ENCODE measurements at places on chromosomes 11 and 22.

DNA sequence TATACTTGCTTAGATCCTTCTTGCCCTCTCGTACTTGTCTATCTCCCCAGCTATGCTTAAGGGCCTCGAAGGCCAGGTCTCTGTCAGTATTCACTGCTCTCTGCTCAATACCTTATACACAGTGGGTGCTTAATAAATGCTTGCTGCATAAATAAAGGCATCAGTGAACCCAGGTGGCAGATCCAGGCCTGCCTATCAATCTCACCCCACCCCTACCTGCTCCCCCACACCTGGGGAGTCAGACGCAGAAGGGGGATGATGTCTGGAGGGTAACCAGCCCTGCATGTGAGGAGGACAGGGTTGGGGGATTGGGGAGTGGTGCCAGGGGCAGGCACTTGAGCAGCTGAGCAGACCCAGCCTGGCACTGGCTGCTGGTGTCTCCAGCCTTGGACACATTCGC lies 430.6 kb downstream of the MN1 start:
- DNase-seq: no peak

DNA sequence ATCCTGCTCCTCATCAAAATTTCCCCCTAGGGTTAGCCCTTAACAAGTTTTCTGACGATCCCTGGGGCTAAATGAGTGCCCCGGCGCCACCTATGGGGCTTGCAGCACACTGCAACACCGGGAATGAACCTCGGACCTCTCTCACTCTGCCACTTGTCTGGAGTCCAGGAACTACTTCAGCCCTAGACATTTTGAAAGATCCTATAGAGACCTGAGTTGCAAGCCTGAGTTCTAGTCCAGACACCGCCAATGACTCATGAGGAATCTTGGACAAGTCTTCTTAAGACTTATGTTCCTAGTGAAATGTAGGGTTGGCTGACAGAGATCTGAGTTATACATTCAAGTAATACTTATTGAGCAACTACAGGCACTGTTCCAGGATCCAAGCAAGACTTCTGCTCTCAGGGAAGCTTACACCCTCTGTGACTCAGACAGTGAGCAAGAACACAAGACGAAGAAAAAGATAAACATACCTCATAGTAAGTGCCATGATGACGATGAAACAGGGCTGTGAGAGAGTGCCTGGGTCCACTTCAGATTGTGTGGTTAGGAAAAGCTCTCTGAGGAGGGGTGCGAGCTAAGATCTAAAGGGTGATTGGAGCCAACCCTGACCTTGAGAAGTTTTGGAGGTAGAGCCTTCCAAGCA lies 10.2 kb upstream of the STK33 start:
- DNase-seq: peak; percentile 38

DNA sequence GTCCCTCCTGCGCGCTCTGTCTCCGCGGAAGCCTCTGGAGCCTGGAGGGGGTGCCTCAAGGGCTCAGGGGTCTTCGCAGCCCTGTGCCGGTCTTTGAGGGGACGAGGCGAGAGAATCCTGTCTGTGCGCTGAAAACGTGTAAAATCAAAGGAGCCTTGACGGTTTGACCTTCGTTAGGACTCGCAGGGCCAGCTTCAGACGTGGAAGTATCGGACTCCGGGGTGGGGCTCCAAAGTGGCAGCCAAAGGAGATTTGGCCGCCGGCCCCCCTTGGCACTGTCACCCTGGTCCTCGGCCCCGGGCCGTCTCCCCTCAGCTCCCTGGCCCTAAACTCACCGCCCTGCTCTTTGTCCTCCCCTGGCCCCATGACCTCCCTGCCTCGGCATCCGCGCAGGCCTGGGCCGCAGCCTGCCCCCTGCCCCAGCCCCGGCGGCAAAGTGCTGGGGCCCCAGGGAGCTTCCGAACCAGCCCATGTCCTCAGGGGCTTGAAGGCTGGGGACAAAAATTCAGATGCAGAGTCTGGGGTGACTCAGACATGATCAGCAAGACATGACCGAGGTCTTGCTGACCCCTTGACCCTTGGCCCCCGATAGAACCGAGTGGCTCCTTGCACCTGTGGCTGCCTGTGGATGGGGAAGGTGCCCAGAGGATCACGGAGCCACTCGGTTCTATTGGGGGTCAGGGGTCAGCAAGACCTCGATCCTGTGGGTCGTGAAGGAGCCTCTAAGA lies 6.9 kb upstream of the PHRF1 start:
- DNase-seq: no peak

DNA sequence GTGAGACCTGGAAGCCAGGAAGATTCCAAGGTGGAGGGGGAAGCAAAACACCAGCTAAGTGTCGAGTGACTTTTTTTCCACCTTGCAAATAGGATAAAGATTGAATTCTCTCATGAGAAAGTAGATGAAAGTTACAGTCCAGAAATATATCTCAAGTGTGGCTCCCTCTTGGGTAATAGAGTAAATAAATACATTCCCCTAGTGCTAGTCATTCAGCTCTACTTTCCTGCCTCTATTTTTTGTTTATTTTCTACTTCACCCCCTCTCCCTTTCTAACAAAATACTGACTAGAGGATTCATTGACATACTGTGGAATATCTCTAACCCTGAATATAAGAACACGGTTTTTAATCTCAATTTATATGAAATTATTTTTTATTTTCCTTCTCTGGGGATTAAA lies 19.2 kb upstream of the OOSP4B start:
- DNase-seq: no peak

DNA sequence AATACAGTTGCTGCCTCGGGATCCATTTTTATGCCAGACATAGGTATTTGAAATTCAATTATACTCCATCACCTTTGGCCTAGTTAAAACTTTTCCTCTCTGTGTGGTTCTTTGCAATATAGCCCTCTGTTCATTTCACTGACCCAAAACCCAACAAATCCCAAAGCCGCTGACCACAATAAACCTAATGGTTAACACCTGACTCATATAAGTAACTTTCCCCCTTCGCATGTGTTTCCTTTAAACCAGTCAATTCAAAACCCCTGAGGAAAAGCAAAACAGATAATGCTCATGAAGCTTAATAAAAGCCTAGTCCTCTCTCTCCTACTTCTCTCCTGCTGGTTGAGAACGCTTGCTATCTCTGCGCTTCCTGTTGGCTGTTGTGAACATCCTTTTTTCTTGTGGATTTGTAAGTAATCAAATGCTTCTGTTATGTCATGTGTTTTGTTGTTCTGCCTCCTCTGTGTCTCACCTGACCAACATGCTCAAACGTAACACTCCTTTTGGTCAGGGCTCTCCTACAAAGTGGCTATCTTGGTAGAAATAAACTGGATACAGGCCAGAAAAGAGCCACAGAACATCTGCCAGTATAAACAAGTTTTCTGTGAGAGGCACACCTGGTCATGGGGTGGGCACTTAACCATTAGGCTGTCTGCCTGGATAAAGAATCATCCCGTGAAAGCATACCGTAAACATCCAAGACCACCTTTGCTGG lies 652.6 kb downstream of the METTL15 start:
- no peak for DNase-seq

GRCh38 chr22:48077699-48078098 lies 1315.2 kb downstream of the TBC1D22A start:
- no peak for DNase-seq

DNA sequence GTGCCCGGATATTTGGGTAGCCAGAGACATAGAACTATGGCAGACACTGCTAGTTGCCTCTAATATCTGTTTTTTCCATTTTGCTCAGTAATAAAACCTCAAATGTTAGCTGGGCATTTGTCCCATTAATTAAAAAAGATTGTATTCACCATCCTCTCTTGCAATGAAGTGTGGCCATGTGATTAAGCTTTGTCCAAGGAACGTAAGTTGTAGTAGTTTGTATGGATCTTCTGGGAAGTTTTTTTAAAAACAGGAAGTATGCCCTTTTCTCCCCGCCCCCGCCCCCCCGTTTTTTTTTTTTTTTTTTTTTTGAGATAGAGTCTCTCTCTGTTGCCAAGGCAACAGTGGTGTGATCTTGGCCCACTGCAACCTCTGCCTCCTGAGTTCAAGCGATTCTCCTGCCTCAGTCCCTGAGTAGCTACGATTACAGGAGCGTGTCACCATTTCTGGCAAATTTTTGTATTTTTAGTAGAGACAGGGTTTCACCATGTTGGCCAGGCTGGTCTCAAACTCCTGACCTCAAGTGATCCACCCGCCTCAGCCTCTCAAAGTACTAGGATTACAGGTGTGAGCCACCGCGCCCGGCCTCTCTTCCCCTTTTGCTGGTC lies 1.7 kb upstream of the TMEM135 start:
- no peak for DNase-seq

- DNase-seq: peak; percentile 67
Measured at GRCh38 chr11:43944761-43945311, 2.4 kb downstream of the C11orf96 start.

- DNase-seq: no peak
Measured at GRCh38 chr22:39597236-39597869, 26.8 kb downstream of the CACNA1I start.

GRCh38 chr11:123457187-123457770 lies 27.2 kb downstream of the GRAMD1B start:
- DNase-seq: no peak

GRCh38 chr11:120196826-120197225 lies 14.0 kb upstream of the OAF start:
- no peak for DNase-seq

DNA sequence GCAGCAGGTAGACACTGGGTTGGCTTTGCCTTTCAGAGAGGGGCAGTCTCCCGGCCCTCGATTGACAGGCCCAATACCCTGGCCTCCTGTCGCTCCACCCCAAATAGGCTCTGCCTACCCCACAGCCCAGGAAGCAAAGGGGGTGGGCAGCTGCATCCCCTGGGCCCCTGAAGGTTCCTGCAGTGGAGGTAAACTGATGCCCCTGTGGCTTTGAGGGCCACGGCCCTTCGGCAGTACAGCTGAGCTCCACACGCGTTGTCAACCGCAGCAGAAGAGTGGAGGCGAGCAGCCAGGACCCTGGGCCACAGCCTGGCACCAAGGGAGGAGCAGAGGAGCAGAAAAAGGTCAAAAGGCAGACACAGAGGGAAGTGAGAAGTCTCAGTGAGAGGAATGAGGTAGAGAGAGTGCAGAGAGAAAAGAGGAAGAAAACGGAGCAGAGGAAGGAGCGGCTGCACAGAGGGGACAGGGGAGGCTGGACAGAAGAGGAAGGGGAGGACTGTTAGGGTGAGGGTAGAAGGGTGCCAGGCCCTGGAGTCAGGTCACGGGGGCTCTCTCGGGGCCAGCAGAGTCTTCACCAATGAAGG lies 64.0 kb downstream of the SLC22A12 start:
- DNase-seq: no peak

DNA sequence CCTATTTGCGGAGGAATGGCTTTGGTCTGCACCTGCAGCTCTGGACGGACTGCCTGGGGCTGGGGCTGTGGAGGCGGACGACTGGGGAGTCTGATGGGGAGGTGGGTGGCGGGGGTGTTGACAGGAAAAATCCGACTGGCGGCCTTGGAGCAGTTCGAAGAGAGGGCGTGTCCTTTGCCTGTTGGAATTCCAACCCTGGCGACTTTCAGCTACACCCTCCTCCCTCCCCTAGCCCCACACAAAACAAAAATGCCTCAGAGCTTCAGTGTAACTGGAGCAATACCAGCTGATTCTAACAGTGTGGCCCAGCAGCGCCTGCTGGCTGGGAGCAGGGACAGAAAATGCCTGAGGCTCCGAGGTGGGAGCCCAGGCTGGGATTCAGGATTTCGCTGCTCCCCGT lies 85.4 kb downstream of the ATXN10 start:
- DNase-seq: no peak

DNA sequence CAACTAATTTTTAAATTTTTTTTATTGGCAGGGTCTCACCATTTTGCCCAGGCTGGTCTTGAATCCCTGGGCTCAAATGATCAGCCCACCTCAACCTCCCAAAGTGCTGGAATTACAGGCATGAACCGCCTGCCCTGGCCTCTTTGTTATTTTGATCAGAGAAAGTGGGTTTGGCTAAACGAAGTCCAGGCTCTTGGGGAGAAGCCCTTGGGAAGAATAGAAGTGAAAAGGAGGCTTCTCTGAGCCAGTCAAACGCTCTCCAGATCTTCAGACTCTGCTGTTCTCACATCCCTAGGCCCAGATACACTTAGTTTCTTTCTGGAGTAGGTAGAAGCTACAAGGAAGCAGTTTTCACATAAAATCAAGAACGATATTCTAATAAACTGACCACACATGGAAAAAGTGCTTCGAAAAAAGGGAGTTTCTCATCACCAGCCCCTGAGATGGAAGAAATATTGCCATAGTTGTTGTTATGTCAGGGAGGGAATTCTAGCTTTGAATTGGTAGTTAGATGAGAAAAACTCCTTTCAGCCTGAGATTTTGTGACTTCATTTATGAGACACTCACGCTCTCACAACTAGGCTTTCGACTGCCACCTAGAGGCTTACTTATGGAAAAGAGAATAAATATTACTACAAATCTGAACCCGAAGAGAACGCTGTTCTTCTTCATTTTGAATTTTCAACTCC lies 41.7 kb upstream of the AQP11 start:
- DNase-seq: peak; percentile 38

GRCh38 chr11:95723361-95723942 lies 66.1 kb downstream of the FAM76B start:
- no peak for DNase-seq

DNA sequence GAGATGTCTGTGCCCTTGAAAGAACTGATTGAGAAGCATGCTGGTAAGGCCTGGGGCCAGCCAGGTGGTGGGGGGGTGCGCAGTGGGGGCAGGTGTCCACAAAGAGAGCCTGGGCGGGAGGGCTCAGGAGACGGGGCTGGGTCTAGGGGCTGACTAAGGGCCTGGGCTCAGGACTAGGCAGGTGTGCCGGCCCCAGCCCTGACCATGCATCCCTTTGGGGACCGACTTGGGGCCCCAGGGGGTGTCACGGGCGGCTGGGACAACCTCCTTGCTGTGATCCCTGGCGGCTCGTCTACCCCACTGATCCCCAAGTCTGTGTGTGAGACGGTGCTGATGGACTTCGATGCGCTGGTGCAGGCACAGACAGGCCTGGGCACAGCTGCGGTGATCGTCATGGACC lies 4.4 kb downstream of the NDUFV1 start:
- no peak for DNase-seq

GRCh38 chr11:121930004-121930965 lies 185.7 kb downstream of the BLID start:
- DNase-seq: no peak

GRCh38 chr11:22343371-22344032 lies 5.3 kb downstream of the SLC17A6 start:
- no peak for DNase-seq

DNA sequence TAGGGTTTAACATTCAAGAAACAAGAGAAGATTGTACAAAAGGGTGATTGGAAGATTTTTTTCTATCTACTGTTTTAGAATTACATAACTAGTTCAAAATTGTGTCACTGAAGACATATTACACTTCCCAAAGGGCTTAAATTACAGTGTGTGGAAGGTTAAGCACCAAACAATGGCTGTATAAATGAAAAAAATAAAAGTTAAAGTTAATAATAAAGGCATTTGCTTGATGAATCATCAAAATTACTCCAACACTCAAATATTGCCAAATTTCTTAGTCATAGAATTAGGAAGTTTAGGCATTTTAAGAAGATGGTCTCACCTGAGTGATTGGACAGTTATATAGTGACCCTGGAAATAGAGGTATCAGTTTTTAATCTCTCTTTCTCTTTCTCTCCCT lies 227.6 kb upstream of the CARD18 start:
- DNase-seq: no peak

DNA sequence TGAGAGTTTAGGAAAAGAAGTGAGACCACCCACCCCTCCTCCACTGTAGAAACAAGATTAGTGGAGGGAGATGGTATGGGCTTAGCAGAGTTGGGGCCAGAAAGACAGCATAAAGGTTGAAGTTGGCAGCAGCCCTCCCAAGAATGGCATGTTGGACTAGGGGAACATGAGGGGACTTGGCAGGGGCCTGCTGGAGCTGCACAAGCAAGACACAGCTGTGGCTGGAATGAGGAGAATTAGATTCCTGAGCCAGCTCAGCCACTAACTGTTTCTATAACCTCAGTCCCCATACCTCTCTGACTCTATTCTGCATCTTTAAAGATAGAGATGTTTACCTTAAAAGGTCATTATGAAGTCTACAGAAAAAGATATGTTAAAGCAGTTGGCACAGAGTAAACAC lies 13.2 kb downstream of the MAP6 start:
- DNase-seq: no peak

Measured in D721Med (cell line).